ENCODE measurements at places on chromosomes 3 and 15.

DNA sequence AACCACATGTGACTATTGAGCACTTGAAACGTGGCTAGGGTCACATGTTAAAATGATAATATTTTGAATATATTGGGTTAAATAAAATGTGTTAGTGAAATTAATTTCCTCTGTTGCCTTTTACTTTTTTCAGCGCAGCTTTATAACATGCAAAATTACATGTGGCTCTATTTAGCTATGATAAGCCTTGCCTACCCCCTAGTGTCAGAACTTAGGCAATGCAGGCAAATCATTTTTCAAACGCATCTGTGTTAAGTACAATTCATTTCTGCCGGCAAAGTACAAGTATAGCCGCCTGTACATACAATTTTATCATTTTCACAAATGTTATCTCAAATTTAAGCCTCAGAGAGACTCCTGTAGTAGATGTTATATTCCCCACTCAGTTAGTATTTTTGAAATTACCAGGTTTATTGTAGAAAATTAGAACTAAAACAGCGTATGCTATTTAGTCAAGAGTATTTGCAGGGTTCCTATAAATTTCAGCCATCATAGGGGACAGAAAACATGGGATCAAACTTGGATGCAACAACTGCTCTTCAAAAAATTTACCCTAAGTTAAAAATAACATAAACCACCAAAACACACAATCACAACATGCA is 56.1 kb downstream of the TAFA4 start:
- peak; percentile 50 for ATAC-seq

DNA sequence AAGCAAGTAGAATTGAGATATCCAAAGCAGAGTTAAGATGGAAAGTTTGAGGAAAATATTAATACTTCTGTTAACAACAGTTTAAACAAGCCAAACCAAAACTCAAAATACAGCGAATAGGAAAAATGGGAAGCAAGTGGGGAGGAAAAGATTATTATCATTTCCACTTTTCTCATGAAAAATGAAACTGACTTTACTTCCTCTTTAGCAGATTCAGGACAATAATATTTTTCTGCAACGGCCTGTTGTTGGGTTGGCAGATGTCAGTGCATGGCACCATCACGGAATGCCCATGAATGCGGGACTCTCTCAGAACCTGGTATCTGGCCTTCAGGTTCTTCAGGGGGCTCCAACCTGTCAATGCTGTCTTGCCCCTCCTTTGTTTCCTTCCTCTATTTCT is 11.1 kb downstream of the ANKUB1 start:
- ATAC-seq, result no peak

GRCh38 chr15:40739047-40739446 is 16.0 kb downstream of the RMDN3 start:
- ATAC-seq, result no peak

DNA sequence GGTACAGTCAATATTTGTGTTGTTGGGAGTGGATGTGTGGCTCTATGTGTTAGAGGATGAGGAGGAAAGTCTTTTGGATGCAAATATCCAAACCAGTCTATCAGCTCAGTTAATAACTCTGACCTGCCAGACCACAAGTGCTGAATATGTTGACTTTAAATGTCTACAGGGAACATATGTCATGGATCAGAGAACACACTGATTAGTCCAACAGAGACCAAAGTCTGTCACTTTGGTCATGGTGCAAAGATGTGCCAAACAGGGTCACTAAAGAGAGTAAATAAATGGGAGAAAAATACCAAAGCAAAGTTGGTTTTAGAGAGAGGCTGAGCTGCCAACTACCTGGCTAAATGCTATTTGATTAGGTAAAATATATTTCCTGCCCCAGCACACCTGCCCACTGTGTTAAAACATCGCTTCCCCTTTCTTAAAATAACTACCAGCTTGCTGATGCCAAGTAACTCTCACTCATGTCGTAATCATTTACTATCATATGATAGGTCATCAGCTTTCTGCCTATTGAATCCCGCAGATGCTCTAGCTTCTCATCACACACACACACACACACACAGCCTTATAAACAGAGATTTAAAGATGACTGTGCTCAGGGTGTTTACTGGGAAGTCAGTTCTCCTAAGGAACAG is 173.3 kb downstream of the PDZRN3 start:
- no peak for ATAC-seq

- no peak for ATAC-seq
These were observed 425.3 kb upstream of the MDFIC2 start for GRCh38 chr3:70737666-70738290.

DNA sequence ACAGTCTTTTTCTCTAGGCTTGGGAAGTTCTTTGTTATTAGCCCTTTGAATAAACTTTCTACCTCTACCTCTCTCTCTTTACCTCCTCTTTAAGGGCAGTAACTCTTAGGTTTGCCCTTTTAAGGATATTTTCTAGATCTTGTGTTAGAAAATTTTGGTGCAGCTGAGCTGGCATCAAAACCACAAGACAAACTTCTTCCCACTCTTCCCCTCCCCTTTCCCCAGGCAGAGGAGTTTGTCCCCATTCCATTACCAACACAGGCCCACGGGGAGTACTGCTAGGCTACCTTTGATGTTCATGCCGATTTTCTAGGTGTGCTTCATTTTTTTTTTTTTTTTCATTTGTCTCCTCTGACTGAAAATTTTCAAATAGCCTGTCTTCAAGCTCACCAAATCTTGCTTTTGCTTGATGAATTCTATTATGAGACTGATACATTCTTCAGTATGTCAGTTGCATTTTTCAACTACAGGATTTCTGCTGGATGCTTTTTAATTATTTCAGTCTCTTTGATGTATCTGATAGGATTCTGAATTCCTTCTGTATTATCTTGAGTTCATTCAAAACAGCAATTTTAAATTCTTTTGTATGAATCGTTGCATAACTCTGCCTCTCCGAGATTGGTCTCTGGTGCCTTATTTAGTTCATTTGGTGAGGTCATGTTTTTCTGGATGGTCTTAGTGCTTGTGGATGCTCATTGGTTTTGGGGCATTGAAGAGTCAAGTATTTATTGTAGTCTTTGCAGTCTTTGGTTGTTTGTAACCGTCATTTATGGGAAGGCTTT is 112.0 kb downstream of the UBE2E2 start:
- no peak for ATAC-seq

DNA sequence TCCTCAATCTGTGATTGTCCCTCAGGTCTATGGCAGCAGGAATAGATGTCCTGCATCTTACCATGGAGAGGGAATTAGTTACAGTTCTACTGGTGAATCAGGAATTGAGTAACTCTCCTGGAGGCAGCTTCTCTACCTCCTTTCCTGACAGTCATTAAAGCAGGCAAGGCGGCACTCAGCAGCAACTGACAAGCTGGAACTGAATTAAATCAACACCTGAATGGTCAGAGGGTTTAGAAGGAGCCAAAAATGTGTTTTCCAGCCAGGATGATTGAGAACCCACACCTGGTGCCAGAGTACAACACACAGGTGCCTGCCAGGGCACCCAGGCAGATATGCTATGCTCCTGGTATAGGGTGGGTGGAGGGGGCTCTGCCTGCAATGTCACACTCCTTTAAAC is 43.1 kb upstream of the TIPARP start:
- no peak for ATAC-seq

DNA sequence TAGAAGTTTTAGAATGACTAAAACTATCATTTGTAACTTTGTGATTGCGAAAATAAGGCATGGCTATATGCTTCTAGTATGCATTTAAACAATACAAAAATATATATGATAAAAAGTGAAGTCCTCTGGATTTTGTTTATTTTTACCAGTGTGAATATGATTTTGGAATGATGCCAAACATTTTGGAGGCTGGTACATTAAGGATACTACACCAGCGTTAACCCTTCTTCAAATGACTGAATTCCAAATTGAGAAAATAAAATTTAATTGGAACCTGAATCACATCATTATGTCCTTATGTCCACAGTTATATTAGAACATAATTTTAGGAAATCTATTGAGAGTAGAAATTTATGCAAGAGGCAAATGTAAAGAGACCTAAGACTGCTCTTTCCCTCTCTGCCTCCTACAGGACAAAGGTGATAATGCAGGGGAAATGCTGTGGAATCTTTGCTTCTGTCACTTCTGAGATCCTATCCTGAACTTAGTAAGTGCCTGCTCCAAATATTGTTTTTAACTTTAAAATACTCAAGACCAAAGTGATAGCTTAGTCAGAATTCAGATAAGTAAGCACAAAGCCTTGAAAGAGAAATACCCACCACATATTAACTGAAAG is 121.1 kb upstream of the NANOGP8 start:
- no peak for ATAC-seq

- ATAC-seq, result peak; percentile 72
These were observed 252.2 kb upstream of the TBL1XR1 start for GRCh38 chr3:177449360-177450006.

- no peak for ATAC-seq
These were observed 81.5 kb upstream of the UBP1 start for GRCh38 chr3:33521736-33522135.

GRCh38 chr3:43994657-43995546 is 246.8 kb upstream of the TOPAZ1 start:
- peak; percentile 43 for ATAC-seq

DNA sequence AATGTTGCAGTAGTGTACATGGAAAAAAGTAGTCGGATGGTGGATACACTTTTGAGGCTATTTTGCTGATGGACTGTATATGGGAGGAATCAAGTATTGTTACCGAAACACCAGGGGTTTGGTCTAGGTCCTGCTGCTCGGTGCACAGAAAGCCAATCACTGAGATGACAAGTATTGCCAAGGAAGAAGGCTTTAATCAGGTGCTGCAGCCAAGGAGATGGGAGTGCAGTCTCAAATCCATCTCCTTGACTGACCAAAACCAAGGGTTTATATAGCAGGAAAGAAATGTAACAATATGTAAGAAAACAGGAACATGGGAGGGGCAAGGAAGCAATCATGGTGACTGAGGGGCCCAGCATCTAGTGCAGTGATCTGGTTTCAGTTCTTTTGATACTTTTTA is 2.8 kb upstream of the ACVR2B start:
- no peak for ATAC-seq

DNA sequence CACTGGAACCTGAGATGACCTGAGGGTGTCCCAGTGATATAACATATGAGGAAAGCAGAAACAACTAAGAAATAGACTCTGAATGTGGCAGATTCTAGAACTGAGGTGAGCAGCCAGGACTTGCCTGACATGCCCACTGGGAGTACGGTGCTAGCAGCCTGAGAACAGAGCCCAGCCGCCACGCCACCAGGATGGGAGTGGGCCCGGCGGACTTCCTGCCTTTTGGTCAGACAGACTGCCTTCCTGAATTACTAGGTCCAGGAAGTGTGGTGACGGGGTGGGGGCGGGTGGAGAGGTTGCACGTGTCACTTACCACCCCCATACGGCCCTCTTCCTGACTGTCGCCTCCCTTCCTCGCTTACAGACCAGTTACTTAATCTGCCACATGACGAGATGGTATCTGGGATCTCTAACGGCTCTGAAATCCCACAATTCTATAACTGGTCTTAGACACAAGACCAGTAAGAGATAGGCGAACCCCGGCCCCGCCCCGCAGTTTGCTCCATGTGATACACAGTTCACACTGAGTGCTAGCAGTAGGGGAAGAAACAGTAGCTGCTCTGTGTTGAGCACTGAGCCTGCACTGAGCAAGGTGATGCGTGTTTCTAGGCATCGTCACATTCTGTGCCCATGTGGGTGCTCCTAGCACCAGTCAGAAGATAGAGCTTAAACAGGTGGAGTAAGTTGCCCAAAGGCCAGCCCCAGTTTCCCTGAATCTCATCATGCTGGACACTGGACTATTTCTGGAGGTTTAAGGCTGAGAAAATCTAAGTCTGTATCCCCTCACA is 95.7 kb downstream of the CPN2 start:
- peak; percentile 85 for ATAC-seq

GRCh38 chr15:51223771-51224229 is 114.6 kb downstream of the CYP19A1 start:
- ATAC-seq, result no peak

DNA sequence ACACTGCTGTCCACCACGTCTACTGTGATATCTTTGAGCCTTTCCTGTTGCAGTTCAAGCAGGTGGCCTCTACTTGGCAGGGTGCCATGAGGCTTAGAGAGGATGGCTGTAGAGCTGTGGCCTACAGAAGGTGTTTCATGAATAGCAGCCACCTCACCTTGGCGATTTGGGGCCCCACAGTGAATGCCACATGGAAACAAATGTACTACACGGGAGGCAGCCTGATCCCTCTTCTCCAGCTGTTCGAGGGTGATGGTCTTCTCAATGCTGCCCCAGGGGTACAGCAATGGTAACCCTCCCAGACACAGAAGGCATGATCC is 70.7 kb downstream of the FAM43A start:
- ATAC-seq, result no peak

- peak; percentile 54 for ATAC-seq
These were observed 5.5 kb downstream of the CCPG1 start for GRCh38 chr15:55402707-55403106.

GRCh38 chr3:126487151-126487771 is 11.6 kb upstream of the ZXDC start:
- ATAC-seq, result peak; percentile 76

GRCh38 chr3:31432897-31433678 is 99.6 kb upstream of the STT3B start:
- peak; percentile 42 for ATAC-seq

DNA sequence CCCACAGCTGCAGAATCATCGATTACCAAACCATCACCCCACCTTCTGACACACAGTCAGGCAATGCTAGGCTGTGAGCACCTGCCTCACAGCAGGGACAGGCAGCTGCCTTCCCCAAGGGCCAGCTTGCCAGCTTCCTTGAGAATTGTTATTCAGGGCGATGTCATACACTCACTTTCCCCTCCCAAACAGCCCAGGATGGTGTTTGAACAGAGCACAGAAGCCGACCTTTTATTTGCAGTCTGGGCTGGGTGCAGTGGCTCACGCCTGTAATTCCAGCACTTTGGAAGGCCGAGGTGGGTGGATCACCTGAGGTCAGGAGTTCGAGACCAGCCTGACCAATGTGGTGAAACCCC is 84.5 kb upstream of the HERC1 start:
- ATAC-seq, result no peak

DNA sequence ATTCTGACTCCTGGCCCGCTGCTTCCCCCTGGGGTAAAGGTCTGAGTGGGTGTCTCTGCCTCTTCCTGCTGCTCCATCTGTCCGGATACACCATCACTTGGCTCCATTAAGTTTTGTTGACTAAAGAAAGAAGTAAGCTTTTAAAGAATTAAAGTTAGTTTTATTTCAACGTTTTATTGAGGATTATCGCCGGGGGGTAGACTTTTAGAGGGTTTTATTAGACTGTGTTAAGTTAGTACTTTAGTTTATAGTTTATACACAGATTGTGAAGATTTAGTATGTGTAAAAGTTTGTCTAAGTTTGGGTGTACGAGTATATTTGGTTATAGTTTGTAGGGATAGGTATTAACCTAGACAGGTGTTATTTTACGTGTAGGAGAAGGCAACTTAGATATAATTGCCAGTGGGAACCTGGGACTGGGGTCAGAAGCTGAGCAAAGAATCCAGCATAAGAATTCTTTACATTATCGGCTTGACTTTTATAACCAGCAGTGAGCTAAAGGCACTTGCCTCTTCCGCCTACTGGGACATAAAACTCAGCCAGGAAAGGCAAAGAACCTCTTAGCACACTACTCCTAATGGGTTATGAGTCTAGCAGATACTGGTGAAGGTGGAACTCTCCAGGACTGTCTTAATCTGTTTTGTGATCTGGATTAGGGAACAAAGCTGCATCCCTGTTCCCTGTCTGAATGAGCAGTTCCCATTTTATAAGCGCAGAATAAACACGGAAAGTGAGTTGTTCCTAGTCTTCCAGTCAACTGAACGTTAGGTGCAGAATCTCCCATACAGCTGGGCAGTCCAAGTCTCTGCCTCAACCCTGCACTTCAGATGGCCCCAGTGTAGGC is 131.3 kb downstream of the FAM43A start:
- no peak for ATAC-seq

- no peak for ATAC-seq
These were observed 506.8 kb downstream of the PDCD6IP start for GRCh38 chr3:34305266-34305665.

GRCh38 chr15:63599401-63600000 is 2.3 kb downstream of the FBXL22 start:
- ATAC-seq, result peak; percentile 5

Data from activated T-helper 17 cell treated with anti-CD3 and anti-CD28 coated beads, Interleukin-2, amount 50 U/mL, for 72 hours (primary cell).